ENCODE measurements at places on chromosomes 4 and X.

GRCh38 chrX:20388594-20388993 is 121.9 kb upstream of the RPS6KA3 start:
- DNase-seq: peak; percentile 54

DNA sequence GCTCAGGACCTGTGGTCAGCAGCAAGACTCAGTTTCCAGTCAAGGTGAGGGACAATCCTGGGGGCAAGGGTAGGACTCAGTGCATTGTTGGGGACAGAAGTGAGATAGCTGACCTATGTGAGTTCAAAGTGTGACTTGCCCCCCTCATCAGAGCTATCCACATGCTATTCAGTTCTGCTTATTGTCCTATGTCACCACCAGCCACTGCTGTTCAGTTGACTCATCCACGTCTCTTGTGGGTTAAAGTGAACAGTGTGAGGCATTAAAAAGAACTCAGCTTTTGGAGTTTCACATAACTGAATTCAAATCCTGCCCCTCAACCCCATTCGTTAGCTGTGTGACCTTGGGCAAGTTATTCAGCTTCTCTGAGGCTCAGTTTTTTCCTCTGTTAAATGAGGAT is 4.4 kb upstream of the APLN start:
- no peak for DNase-seq

- DNase-seq: no peak
These were observed 171.1 kb downstream of the SCFD2 start for GRCh38 chr4:53194727-53195126.

GRCh38 chrX:24221872-24222271 is 72.3 kb downstream of the ZFX start:
- DNase-seq: no peak

- no peak for DNase-seq
These were observed 225.4 kb upstream of the GLRA2 start for GRCh38 chrX:14303891-14304290.

GRCh38 chr4:7788694-7789425 is 150.8 kb downstream of the AFAP1 start:
- no peak for DNase-seq

- DNase-seq: no peak
These were observed 169.6 kb upstream of the GATB start for GRCh38 chr4:151930372-151930771.

- DNase-seq: no peak
These were observed 109.6 kb downstream of the NHSL2 start for GRCh38 chrX:72020204-72020603.

- DNase-seq: no peak
These were observed 35.4 kb downstream of the SNX25 start for GRCh38 chr4:185244763-185245162.

Measured in OCI-M1 (cell line).